ENCODE measurements at places on chromosomes 3 and 15.

- DNase-seq = no peak
These were observed 74.1 kb upstream of the MAP4 start for GRCh38 chr3:48090166-48090939.

DNA sequence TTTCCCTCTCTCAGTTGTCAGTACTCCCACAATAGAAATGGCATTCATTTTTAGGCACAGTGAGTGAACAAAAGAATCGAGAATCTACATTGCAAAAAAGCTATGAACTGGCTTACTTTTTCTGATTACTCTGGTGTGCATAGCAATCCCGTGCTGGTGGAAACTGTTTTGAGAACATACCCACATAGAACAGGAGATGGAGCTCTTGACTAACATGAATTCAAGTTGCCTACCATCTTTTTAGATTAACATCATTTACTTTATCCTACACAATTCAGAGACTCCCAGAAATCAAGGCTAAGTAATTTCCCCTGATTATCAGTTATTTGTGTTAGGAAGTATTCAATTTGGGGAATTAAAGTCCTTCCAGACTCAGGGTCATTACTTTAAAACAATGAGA, 326.6 kb downstream of the ARPP21 start:
- DNase-seq = peak; percentile 63

- no peak for DNase-seq
These were observed 178.2 kb upstream of the LPP start for GRCh38 chr3:187975561-187976364.

DNA sequence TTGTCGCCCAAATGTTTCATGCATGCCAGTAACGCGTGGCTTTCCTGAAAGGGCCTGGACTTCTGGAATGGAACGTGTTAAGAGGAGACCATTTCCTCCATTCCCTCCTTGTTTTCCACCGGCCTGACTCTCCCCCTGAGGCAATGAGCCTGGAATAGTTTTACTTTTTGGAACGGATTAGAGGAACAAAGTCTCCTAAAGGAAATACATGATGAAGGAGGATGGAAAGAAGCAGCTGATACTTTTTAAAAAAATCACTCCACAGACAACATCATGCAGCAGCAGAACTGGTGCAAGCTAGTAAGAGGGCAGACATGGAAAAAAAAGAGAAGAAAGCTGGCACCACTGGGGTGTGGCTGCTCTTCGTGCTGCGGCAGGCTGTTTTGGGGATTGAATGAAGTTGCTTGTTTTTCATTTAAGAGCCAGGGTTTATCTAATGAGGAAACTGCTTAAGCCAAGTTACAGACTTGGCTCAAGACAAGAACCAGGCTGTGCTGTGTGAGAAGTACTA, 3.6 kb upstream of the KBTBD12 start:
- DNase-seq = no peak

DNA sequence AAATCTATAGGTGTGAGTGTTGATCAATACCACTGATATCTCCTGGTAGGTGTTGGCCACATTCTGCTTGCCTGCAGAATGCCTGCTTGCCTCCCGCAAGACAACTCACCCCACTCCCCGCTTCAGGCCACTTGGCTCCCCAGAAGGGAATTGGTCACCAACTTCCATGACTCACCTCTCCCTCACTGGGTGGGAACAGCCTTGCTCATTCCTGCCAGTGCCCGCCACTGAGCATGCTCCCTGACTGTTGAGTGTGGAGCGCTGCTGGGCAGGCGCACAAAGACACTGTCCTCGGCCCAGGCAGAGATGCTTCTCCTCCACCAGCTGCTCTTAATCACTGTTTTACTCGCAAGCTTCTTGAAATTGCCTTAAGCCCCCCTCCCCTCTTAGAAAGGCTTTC, 57.3 kb upstream of the PPP2R3A start:
- DNase-seq = no peak

DNA sequence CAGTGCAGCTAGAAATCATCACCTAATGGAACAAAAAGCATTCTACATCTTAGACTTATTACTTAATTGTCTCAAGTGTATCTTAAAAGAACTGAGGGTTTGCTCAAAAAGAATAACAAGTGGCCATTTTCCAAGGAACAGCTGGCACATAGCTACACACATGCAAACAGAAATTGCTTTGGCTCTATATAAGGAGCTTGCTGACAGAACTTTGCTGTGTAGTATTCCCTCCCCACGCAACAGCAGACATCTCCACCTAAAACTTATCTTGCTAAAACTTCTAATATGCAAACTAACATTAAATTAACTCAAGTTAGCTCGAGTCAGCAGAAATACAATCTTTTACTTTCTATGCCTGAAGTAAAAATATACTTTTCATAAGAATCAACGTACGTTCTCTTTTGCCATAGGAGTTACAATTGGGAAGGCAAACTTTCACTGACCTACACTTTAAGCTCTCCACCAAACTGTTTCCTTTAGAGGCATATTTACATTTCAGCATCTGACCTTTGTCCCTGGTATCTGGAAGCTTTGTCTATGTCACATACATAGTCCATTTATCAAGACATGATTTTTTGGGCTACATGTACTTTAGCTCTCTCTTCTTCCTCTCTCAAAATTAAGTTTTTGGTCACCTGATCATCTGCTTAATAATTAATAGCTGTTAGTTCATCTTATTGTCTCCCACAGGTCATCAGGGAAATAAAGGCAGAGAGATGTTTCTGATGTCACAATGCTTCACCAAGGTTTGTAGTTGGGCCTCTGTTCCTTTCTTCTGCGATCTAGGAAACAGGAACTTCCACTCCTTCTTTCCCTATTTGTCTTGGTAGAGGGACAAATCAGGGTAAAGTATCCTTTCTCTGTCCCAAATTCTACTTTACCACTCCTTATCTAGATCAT, 163.4 kb upstream of the AGTR1 start:
- no peak for DNase-seq

- peak; percentile 83 for DNase-seq
These were observed 37.5 kb upstream of the STIMATE start for GRCh38 chr3:52934630-52935530.

- no peak for DNase-seq
These were observed 612.8 kb downstream of the ZPLD1 start for GRCh38 chr3:103047640-103048039.

GRCh38 chr3:31404871-31405270, 127.9 kb upstream of the STT3B start:
- DNase-seq = no peak

DNA sequence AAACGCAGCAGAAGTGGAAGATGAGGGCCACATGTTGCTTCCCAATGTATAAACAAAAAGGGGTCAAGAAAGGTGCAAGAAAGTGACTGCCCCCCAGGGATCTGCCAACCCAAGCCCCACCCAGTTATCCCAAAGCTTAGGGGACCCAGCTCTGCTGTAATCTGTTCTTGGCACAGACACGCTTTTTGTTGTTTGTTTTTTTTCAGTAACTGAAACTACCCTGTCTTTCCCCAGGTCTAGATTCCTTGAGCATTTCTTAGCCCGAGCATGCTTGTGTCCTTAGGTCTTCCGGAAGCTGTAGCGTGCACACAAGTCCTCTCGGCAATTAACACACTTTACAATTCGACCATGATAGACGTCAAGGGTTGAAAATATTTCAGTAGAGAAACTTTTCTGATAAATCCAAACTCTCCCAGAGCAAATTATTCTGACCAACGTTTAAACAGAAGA, 8.5 kb upstream of the PPARG start:
- DNase-seq = no peak
